Psoas muscle (tissue), 8 donors: ENCODE measurements at places on chromosomes 3 and 15.

DNA sequence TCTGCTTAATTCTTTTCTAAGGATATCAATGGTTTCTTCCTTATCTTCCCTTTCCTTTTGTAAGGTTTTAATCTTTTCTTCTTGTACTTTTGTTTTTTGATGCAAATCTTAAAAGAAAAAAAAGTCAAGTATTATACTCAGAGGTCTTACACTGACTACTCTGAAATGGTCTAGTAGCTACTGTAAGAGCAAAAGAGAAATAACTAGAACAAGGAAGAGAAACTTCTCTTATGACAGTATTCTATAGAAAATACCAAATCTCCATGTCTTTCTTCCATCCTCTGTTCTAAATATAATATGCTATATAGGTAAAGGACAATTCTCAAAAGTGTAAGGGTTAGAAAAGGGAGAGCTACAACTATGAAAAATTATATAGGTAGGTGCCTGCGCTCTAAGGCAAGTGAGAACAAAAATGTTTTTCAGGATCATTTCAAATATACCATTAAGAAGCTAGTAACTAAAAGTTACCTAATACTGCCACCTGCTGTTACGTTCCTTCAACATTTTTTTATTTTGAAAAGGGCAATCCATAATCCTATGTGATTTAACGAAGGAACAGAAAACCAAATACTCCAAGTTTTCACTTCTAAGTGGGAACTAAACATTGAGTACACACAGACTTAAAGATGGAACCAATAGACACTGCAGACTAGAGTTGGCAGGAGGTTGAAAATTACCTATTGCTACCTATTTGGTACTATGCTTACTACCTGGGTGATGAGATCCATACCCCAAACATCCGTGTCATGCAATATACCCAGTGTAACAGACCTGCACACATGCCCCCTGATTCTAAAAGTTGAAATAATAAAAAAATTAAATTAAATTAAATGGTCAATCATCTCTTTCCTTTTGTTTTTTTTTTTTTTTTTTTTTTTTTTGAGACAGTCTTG is 36.7 kb downstream of the CIP2A start:
- DNase-seq: no peak

- no peak for DNase-seq
Observed at GRCh38 chr3:55524565-55525244, 37.6 kb upstream of the WNT5A start.

DNA sequence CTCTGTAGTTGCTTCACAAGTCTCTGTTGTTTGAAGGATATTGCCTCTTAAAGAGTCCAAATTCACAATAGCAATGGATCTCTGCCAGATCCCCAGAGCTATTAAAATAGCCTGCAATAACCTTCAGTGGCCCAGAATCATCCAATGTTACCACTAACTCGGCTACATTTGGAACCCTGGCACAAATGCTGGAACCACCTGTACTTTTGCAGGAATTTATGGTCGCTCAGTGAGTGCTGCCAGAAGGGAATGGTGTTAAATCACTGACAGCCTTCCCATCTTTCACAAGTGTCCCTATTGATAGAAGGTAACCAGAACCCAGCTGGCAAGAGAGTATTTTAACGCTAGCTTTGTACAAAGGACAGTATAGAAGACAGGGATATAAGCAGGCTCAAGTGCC is 298.8 kb upstream of the PLSCR5 start:
- DNase-seq: no peak

- DNase-seq: no peak
Observed at GRCh38 chr15:33311312-33311971, 675 bp downstream of the RYR3 start.

DNA sequence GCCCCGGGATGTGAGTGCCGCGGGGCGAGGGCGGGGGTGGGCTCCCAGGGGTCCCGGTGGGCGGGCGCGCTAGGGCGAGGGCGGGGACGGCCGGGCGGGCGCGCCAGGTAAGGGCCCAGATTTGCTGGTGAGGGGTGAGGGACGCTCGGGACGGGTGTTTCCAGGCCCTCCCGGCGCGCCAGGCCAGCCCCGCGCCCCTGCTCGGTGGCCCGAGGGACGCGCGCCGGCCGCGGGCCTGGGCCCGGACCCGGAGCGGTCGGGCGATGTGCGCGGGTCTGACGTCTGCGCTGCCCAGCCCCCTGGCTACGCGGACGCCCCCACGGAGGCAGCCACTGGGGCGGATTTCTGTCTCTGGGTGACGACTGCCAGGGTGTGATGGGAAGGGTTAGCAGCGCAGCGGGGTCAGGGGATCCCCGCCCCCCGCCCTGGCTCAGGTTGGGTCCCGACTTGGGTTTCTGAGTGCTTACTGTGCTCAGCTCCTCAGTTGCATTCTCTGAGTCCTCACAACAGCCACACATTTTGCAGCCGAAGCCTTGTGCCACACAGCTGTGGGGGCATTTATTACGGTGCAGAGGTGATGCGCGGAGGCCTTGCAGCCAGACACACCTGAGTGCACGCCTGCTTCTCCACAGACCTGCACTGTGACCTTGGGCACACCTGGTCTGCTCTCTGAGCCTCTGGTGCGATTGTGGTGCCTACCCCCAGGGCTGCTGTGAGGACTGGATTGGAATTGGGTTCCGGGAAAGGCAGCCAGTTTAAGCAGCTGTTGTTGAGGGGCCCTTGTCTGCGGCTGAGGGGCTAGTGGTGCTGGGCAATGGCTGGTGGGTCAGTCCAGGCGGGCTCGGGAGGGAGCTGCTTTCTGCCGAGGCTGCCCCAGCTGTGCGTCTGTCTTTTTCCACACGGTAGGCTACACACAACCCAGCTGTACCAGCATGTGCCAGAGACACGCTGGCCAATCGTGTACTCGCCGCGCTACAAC is 523 bp downstream of the HDAC11 start:
- no peak for DNase-seq

GRCh38 chr3:100665230-100665629 is 44.1 kb upstream of the TFG start:
- DNase-seq: no peak

GRCh38 chr3:112407888-112408702 is 75.1 kb downstream of the CD200 start:
- DNase-seq: no peak

DNA sequence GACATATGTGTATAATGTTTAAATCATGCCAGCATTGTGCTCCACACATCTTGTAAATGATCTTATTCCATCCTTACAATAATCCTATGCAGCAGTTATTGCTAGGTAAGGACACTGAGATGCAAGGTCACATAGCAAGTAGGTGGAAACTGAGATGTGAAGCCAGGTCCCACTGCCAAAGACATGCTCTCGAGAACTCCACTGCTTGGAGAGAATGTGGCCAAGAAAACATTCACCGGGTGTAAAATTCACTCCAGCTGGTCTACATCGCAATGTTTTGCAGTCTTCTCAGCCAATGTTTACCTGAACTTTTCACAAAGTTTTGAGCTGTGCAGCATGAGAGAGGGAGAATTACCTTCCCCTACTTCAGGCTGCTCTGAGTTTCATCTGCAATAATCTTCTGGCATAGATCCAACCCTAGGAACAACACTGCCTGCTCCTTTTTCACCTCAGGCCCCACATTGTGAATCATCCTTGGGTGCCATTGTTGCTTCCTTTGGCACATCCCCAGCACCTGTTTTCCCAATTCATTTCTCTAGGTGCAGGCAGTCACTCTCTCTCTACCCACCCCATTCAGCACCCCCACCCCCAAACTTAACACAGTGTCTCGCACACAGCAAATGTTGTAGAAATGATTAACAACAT is 53.5 kb upstream of the PRTG start:
- DNase-seq: no peak

- DNase-seq: peak; percentile 45
Observed at GRCh38 chr15:52790169-52790708, at the start of gene ONECUT1. Gene ONECUT1 (minus strand): TSS chr15:52790336. CDS start chr15:52789884, 452 bp downstream.

GRCh38 chr3:30915782-30916181 is 21.3 kb upstream of the GADL1 start:
- no peak for DNase-seq

GRCh38 chr3:187571701-187572100 is 98.5 kb downstream of the SST start:
- DNase-seq: no peak

DNA sequence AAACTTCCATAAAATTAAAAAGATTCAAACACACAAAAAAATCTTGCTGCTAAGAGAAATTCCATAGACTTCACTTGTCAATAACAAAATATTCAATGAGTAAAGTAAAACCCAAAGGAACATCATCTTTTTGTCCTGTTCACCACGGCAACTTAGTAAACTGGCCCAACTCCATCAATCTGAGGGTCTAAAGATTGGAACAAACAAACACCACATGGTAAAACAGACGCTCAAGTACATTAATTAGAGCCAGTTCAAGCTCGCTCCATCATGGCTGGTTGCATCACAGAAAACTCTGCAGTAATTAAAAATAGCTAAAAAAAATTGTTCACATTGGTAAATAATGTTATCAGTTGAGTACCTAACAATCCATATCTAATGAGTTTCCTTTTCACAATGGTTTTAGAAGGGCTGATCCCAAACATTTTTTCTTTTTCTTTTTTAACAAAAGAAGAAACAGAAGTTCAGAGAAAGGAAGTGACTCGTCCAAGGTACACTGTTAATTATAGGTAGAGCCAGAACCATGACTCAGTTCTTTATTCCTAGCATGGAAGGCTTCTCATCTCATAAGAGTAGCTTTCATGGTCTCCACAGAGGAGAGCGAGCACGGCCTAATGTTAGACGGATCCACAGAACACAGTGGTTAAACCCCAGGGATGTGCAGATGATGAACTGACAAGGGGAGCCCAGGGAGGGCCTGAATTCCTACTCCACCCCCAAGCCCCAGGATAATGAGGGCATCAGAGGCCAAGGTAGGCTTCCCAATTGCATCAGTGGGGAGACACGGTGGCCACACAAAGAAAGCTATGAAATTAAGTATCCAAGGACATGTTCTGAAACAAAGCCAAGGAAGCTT is 79.2 kb upstream of the ARHGEF3 start:
- no peak for DNase-seq

- no peak for DNase-seq
Observed at GRCh38 chr3:154482507-154482906, 52.5 kb upstream of the GPR149 start.

GRCh38 chr3:78496501-78496900 is 1271.3 kb downstream of the ROBO1 start:
- no peak for DNase-seq

DNA sequence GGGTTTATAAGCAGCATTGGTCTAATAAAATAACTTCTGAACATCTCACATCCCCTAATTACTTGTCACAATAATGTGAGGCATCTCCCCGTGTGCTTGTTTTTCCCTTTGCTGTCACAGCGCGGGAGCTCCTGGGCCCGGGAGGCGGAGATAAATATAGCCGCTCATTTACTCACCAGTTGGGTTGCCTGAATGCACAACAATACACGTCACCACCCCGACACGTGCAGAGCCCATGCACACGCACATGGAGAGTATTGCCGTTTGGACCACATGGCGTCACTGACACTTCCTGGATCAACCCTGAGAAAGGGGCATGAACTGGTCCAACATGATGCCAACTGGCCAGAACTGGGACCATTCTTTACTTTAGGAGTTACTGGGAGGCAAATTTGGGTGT is 76.2 kb downstream of the MRPL46 start:
- no peak for DNase-seq

GRCh38 chr3:37397396-37397795 is 223.0 kb upstream of the LRRFIP2 start:
- no peak for DNase-seq

GRCh38 chr3:56125358-56126005 is 342.8 kb downstream of the ERC2 start:
- peak; percentile 33 for DNase-seq

DNA sequence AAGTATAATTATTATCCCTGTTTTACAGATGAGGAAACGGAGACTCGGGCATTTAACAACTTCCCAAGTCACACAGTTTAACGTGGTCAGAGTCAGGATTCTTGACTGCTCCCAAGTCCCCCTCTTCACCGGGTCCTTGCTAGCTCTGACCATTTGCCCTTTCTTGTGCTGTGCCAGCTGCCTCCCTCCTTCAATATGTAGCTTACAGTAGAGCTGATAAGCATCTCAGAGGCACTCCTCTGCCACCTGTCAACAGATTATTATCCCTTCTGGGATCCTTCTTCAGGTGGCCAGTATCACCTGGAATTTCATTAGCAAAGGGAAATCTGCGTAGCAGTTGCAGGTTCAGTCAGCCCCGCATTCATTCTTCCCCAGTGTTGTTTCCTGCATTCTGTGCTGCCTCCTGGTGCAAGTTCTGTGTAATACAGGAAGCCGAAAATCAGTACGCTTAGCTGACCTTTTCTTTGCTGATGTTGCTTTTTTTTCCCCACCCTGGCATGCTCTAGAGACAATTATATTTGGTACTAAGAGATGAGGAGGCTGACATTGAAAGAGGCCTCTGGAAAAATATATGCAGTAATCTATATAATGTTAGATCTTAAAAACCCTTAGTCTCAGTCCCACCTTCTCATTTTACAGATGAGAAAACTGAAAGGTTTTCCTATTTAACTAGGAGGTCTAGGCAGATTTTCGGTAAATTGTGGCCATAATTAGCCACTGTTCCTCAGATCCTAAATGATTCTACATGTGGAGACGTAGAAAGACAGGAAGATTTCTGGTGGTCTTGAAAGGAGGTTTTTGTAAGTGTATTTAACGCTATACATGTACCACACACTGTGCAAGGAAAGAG is 24.8 kb downstream of the TMOD2 start:
- no peak for DNase-seq

DNA sequence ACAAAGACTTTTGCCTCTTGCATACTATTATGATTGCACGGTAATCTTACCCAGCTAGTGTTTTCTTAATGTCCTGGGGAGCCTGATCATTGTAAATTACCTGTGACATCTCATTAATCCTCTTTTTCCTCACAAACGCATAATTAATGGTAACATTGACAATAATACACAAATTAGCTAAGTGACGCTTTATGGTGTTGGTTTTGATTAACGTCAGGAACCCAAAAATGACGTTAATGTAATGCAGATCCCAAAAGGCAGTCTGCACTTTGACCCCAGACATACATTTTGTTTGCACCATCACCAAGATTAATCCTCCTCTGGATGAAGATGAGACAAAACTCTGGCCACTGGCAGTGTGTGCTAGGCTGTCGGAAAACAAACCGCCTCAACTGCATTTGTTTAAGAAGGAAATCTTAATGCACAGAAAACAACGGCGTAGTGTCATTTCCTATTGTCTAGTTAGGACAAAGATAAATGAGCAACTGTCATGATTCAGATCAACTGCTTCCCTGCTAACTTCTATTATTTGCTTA is 83.9 kb upstream of the CDIN1 start:
- DNase-seq: no peak
